ENCODE measurements at places on chromosomes 4 and X.

GRCh38 chrX:18394477-18394876, 30.9 kb upstream of the CDKL5 start:
- DNase-seq: no peak

- no peak for DNase-seq
Measured at GRCh38 chrX:142251202-142251601, 46.1 kb upstream of the MAGEC2 start.

GRCh38 chrX:39840133-39840532, 257.6 kb downstream of the BCOR start:
- DNase-seq: no peak

GRCh38 chrX:65750674-65751469, 83.4 kb downstream of the MSN start:
- no peak for DNase-seq

GRCh38 chrX:151771726-151772125, 37.2 kb downstream of the CNGA2 start:
- DNase-seq: no peak

- no peak for DNase-seq
Measured at GRCh38 chrX:111040377-111041017, 55.5 kb upstream of the PAK3 start.

DNA sequence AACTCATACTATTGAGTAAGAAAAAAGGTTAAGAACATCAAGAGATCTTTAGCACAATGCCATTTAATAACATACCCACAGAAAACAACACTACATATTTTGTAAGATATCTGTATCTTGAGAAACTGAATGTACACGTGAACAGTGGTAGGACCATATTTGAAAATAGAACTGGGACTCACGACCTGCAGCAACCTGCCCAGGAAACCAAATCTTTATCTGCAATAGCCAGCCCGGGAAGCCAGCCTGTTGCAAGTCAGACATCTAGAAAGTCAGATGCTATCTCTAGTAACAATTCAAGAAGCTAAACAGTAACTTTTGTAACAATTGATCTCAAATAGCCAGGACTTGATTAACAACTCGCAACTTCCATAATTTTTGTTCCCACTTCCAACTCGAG, 52.6 kb upstream of the SOD3 start:
- no peak for DNase-seq

- DNase-seq: no peak
Measured at GRCh38 chr4:113701169-113701568, 60.4 kb downstream of the CAMK2D start.

DNA sequence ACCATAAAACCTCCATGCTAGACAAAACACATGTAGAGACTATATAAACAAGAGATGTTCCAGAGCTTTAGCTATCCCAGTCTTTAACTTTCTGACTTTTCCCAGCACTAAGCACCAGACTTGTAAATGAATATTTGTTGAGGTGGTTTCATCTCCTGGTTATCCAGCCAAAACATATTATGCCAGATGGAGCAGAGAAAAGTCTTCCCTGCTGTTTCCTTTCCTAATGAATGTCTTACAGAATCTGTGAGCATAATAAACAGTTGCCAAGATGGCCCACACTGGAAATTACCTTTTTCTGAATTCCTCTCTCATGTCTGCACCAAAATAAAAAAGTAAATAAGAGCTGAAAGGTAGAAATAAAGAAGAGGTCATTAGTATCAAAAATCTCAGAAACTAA, 159.2 kb downstream of the TECRL start:
- DNase-seq: no peak

- no peak for DNase-seq
Measured at GRCh38 chr4:41189076-41189475, 25.3 kb downstream of the APBB2 start.

- DNase-seq: no peak
Measured at GRCh38 chr4:84699001-84699671, 116.2 kb downstream of the CDS1 start.

DNA sequence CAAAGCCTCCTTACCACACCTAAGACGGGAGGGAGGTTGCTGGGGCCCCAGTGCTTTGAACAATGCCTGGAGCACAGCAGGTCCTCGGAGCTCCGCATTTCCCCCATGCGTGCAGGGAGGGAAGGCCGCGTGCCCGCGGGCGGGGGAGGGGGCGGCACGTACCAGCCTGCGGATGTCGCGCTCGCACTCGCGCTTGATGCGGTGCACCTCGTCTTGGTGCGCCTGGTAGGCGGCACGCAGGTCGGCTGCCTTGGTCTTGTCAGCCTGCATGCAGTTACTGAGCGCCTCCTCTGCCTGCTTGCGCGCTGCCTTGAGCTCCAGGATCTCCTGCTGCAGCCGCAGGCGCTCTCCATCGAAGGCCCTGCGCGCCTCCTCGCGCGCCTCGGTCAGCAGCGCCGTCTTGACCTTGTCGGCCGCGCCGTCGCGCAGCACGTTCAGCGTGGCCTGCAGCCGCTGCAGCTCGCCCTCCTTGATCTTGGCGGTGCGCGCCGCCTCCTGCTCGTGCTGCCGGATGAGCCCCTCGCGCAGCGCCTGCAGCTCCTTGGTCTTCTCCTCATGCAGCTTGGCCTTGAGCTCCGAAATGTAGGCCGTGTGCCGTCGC, 87.2 kb upstream of the C4orf50 start:
- no peak for DNase-seq

DNA sequence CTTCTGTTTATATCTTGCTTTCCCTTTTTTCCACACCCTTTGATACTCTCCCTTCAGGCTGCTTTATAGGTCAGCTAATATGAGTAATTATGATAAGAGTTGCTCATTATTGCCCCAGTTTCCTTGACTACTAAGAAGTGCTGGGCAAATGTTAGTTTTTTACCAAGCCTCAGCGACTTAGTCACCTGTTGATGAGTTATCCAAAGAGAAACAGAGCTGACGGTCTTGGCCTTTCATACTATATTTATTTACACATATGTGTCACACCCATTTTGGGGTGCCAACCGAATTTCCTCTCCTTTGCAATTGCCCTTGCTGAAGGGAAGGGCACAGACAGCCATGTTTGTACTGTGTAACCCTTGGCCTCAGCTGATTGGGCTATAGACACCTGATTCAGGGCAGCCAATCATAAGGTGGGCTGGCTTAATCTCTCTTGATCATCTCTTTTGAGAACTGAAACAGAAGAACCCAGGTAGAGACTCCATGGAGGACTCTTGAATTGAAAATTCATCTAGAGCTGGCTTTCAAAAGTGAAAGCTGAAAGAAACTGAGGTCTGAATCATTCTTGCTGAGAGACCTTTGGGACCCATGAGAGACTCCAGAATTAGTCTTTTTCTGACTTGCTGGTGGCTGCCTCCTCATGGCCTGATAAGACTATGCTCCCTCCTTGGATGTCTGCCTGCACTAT, 111.7 kb upstream of the RPS6KA3 start:
- DNase-seq: no peak

DNA sequence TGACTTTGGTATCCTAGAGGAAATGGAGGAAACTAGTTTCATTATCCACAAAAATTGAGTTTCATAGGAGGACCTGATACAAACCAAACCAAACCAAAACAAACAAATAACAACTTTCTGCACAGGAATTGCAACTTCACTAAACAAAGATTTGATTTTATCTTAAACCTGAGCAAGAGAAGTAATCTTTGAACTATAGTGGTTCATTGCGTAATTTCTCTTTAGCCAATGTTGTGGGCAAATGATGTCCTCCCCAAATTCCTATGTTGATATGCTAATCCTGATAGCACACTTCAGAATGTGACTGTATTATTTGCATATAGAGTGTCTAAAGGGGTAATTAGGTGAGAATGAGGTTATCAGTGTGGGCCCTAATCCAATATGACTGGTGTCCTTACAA, 102.4 kb downstream of the CAMK2D start:
- no peak for DNase-seq

- DNase-seq: no peak
Measured at GRCh38 chr4:76012388-76012801, 5.1 kb upstream of the CXCL9 start.

- DNase-seq: no peak
Measured at GRCh38 chr4:145012841-145013240, 85.2 kb downstream of the ANAPC10 start.

GRCh38 chr4:70754990-70755688, 33.4 kb downstream of the RUFY3 start:
- no peak for DNase-seq

- DNase-seq: no peak
Measured at GRCh38 chrX:14359316-14359715, 170.0 kb upstream of the GLRA2 start.

- DNase-seq: no peak
Measured at GRCh38 chrX:22577181-22577580, 304.5 kb downstream of the CBLL2 start.

DNA sequence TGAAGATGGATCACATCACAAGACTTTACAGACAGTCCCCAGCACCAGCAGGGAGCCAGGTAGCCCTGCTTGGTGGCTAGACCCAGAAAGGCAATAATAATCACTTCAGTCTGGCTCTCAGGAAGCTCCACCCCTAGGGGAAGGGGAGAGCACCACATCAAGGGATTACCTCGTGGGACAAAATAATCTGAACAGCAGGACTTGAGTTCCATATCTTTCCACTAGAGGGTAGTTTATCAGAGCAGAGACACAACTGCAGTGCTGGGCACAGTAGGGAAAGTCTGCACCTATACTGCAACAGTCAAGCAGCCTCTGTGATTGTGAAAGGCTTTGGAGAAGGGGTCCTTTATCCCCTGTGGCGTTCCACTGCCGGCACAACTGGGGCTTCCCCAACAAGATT, 547.0 kb upstream of the POU3F4 start:
- no peak for DNase-seq

Data from renal pelvis (tissue), 12 donors.